ENCODE measurements at places on chromosomes 1 and 21. TPM values are rescaled to one million over a fixed set of nuclear protein-coding genes. Genes with fewer than 3 reads are reported as not detected.

The LRRC53 gene
- total RNA-seq = not detected

The ZDHHC18 gene
- 14.9 TPM for total RNA-seq

The CLDN17 gene
- not detected for total RNA-seq

The SPAG17 gene
- not detected for total RNA-seq

The PRRX1 gene
- total RNA-seq = 57.8 TPM

The FCN3 gene
- total RNA-seq = not detected

The ZNF683 gene
- not detected for total RNA-seq

The CYP4Z1 gene
- total RNA-seq = not detected

The RBP7 gene
- not detected for total RNA-seq

The PGLYRP3 gene
- not detected for total RNA-seq

The CA6 gene
- total RNA-seq = not detected

The APH1A gene
- total RNA-seq = 111 TPM

The VSIG8 gene
- not detected for total RNA-seq

The SLC5A3 gene
- 2.4 TPM for total RNA-seq

The LMX1A gene
- total RNA-seq = not detected

The FCRL6 gene
- total RNA-seq = not detected

The RAB7B gene
- 3.4 TPM for total RNA-seq

The SYNC gene
- 15.8 TPM for total RNA-seq
